T-helper 2 cell treated with Interferon-gamma antibody and Interleukin-4, amounts not matched to agents 5 μg/mL and 100 μg/mL, for 36 hours (primary cell): ENCODE measurements at places on chromosomes 16 and 17.

- no peak for DNase-seq
These were observed 5.0 kb upstream of the RARA start for GRCh38 chr17:40303708-40304551.

DNA sequence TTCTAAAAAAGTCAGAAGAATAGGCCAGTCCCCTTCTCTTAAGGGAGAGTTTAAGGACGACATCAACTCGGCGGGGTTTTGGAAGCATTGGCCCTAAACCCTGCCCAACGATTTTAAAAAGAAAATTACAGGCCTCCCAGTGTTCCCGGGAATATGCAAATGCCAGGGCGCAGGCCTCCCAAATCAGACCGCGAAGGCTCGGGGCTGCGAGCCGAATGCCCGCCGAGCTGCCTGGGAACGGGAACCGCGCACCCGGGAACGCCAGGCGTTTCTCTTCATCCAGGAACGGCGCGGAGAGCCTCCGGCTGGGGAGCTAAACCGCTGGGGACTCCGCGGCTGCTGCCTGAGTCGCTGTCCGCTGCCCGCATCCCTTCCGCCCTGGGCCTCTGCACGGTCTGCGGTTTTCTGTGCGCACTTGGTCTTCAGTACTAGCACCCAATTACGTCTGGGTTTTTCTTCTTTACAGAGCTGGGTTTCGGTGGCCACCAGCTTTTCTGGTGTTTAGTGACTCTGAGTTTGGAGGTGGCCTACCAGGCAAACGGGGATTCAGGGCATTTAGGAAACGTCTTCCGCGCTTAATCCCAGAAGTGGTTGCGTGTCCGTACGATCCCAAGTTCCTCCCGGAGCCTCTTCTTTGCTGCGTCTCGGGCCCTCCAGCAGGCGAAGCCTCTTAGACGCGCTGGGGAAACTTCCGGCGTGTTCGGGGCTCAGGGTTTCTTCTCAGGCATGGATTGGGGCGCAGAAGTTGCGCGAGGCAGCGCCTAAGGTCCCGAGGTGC lies 5.7 kb downstream of the IRX5 start:
- no peak for DNase-seq

DNA sequence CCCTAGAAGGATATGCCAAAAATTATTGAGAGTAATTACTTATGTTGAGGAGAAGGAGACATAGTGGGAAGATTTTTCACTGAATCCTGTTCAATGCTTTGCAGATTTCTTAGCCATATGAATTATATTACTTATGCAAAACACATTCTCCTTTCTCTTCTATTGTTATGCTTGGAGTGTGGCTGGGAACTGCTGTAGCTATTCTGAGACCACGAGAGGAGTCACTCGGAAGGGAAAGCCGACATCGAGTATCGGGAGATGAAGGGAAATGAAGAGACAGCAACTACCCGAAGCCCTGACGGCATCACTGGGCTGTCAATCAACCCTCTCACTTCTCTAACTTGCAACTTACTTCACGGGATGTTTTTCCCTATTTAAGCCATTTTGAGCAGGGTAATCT lies 39.6 kb downstream of the STX8 start:
- no peak for DNase-seq

- no peak for DNase-seq
These were observed 2.9 kb upstream of the ABCA6 start for GRCh38 chr17:69144331-69145255.

DNA sequence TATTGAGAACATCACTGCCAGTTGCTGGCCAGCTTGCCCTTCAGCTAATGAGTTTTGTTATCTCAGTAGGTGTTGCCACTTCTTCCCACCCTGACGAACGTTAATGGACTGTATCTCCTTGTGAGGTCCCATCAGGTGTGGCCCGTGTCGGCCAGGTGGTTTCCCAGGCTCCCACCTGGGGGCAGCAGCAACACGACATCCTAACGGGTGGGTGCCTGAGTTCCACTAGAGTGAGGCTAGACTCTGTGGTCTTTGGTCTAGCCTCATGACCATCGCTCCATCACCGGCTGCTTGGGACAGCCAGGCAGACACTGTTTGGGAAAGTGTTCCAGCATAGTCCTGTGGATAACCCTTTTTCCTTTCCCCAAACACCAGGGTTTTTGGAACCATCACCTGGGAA lies 45.6 kb upstream of the LCMT1 start:
- no peak for DNase-seq

- no peak for DNase-seq
These were observed 9.6 kb downstream of the GALK1 start for GRCh38 chr17:75755205-75755901.

- DNase-seq = no peak
These were observed at the start of gene B4GALNT2 for GRCh38 chr17:49132699-49133364. B4GALNT2 (plus strand) TSS chr17:49132769; CDS start chr17:49132793, 24 bp downstream.

DNA sequence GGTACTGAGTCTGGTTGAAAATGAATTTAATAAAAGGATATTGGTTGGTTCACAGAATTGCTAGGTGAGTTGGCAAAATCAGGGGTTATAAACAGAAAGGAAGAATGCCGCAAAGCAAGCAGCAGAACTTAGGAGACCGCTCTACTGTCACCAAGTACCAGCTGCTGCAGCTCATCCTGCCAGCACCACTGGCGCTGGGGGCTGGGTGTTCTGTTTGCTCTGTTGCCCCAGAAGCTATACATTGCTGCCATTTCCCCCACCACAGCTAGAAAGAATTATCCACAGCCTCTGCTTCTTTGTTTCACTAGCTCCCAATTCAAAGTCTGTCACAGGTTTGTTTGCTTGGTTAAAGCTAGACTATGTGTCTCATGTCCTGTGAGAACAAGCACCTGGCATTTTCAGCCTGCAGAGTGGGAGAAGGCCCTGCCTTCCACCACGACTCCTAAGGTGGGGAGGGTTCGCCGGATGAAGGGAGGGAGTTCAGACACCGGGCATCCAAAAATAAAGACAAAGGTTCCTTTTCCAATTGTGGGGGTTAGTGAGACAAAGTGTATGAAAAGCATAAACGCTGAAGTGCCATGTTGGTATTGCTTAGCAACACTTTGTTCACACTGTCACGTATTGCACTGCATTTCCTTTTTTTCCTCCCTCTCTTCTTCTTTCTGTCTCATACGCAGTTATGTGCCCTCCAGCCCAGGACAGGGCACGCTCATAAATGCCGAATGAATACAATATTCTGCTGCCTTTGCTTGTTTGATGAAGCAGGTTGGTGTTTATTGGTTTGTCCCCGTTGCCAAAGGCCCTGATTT lies 9.6 kb upstream of the CPD start:
- DNase-seq = no peak

GRCh38 chr16:5541356-5541755 lies 443.8 kb upstream of the EEF2KMT start:
- DNase-seq = no peak

DNA sequence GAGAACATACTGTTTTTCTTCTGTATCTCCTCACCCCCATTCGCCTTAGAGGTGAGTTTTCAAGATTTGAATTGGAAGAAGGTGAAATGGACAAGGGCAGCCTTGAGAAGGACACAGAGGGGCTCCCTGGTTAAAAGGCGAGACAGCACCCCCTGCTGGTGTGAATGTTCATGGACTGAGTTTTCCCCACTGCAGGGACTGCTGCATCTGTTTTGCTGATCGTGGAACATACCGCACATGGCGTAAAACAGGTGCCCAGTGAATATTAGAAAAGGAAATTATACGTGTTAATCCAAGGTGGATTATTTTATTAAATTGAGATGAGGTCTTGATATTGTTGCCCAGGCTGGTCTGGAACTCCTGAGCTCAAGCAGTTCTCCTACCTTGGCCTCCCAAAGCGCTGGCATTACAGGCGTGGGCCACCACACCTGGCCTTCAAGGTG lies 54.5 kb downstream of the NDE1 start:
- DNase-seq = peak; percentile 46

DNA sequence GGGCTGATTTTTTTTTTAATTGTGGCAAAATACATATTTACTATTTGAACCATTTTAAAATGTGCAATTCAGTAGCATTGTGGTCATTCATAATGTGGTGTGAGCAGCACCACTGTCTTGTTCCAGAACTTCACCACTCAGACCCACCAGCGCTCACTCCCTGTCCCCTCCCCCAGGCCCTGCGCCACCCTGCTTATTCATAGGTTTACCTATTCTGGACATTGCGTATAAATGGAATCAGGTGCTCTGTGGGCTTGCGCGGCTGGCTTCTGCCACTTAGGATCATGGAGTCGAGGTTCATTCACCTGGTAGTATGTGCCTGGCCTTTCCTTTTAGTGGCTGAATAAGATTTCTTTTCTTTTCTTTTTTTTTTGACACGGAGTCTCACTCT lies 59.4 kb downstream of the NT5M start:
- no peak for DNase-seq

DNA sequence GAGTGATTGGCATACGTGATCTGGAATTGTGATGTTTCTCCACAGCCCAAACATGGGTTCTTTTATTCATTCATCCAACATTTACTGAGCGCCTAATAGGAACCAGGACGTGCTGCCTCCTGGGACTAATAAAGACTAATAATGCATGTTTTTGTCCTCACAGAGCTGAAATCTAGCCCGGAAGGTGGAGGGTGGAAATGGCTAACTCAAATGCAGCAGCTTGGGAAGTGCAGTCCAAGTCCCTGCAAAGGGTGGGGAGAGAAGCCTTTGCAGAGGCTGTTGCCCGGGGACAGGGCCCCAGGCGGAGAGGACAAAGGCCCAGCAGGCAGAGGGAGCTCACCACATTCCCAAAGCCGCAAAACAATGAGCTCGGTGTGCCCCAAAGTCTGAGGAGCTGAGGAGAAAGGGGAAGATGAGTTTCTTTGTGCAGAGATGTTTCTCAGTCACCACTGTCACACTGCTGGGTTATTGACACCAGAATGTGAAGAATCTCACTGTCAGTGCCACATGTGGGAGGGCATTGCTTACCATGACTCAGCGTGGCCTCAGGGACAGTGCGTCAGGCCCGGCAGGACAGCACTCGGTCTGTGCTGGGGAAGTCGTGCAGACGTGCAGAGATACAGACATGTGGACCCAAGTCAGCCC lies 118.2 kb upstream of the CHMP6 start:
- DNase-seq = no peak

GRCh38 chr16:67800338-67800926 lies 5.9 kb downstream of the RANBP10 start:
- DNase-seq = no peak

DNA sequence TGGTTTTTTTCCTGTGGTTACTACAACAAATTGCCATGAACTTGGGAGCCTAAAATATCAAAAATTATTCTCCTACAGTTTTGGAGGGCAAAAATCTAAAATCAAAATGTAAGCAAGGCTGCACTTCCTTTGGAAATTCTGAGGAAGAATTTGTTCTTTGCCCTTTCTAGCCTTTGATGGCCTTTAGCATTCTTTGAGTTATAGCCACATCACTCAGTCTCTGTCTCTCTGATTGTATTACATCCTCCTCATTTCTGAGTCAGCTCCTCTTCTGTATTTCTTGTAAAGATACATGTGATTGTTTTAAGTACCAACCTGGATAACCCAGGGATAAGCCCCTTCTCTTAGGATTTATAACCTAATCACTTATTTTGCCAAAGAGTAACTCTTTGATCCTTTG lies 282.0 kb downstream of the BCAS3 start:
- DNase-seq = no peak

DNA sequence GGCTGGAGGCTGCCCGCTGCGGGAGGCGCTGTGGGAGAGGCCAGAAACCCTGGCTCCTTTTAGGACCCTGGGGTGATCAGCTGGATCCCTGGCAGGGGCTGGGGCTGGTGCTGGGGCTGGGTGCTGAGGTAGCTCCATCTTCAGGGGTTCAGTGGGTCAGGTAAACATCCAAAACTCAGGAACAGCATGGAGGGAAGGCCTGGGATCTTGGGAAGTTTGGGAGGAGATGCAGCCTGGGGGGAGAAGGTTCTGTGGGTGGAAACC lies 21.0 kb downstream of the ADGRG5 start:
- no peak for DNase-seq

DNA sequence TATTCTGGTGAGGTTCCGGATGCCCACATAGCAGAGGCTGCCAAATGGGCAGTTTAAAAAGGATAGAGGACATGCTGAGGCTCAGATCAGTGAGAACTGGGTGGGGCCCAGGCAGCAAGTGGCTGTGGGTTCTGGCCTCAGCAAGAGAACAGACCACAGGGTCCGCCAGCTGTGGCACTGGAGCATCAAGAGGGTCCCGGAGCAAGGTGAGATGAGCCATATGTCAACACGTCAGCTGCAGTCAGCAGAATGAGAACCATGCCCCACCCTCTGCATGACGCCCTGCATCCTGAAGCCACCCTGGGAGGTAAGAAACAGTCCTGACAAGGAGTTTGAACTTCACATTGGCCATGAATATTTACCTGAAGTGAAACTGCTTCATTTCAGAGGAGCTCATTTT lies 20.1 kb upstream of the CCL5 start:
- no peak for DNase-seq

DNA sequence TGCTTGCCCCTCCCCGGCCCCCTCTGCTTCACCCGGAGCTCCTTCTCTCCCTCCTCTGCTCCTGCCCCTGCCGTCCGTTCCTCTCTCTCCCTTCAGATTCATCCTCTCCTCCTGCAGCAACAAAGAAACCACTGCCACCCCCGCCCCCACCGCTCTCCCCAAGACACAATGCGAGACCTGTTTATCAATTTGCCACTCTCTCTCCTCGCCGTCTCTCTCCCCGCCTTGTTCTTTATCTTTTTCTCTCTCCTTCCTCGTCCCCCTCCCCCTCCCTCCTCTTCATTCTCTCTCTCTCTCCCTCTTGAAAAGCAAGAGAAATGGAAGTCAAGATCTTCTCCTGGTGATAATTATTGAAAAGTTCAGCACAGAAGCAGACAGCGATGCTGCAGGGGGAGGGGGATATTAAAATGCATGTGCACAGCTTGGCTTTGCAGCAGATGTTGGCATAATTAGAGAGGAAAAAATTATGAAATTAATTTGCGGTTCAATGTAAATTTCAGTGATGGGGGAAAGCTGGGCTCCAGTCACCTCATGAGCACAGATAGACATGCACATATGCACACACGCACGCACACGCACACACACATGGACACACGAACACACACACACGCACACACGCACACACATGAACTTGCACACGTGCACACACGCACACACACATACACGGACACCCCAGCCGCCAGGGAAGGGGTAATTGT lies 58.1 kb upstream of the CBFA2T3 start:
- DNase-seq = no peak

DNA sequence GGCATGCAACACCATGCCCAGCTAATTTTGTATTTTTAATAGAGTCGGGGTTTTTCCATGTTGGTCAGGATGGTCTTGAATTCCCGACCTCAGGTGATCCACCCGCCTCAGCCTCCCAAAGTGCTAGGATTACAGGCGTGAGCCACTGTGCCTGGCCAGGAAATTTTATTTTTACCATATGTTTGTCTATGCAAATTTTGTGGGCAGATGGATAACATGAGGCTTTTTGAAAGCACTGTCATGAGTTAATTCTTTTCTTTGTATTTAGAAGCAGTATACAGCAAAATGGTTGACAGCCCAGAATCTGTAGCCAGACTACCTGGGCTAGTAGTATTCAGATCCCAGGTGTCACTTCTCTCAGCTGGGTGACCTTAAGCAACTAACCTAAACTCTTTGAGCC lies 8.5 kb upstream of the KPNB1 start:
- no peak for DNase-seq
